Stimulated activated CD8-positive, alpha-beta memory T cell treated with anti-CD3 and anti-CD28 coated beads, Interleukin-7, amount 100 ng/mL, for 24 hours (primary cell): ENCODE measurements at places on chromosomes 7 and 10.

- DNase-seq = no peak
Observed at GRCh38 chr10:9501944-9502343, 1447.5 kb downstream of the GATA3 start.

GRCh38 chr7:36723951-36724664, at the start of gene AOAH:
AOAH (minus strand) TSS chr7:36724494; CDS start chr7:36724148, 346 bp downstream.
- DNase-seq = peak; percentile 47

DNA sequence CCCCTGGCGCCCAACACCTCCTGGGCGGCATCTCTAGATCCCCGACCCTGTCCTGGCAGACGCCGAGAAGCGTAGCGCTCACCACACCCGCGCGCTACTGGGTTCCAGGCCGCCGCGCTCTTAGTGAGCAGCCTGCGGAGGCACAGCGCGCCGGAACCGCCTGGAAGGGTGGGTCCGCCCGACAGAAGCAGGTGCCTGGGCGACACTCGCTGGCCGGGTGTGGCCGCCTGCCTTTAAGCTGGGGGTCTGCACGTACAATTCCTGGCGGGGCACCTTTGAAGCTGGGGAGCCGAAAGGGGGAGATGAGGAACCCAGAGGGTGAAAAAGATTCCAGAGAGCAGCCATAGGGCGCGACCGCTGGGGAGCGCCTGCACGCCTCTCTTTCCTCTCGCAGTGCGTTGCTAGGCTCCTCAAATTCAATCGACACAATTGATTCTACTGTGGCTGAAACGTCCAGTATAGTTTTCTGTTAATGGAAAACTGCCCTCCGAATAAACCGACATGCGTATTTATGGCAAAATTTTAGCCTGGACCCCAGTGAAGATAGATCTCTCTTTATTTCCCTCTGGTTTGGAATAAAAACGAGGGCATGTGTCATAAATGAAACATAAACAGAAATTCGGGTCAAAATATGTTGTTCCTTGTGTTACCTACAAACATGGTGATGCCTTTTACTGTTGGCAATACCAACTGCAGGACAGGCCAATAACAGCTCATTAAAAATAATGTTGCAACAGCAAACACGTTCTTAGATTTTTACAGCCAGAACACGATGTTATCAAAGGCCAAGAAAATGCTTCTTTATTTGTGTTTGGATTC, 4.6 kb downstream of the HMX3 start:
- no peak for DNase-seq

- DNase-seq = no peak
Observed at GRCh38 chr7:131326576-131326975, 1.1 kb upstream of the MKLN1 start.

DNA sequence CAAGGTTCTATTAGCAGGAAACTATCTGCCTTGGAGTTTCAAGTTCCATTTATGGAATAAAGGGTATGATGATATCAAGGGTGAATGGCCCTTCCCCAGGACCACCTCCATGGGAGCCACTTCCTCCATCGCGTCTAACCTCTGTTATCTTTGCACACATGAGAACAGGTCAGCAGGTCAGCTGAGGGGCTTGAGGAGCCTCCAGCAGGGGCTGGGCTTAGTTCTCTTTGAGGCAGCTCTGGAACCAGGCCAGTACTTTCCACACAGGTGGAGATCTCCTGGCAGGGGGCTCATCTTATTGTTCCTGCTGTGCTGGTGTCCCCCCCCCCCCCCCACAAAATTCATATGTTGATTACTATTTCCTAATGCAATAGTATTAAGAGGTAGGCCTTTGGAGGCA, 472.2 kb upstream of the ZMIZ1 start:
- no peak for DNase-seq

GRCh38 chr7:93375603-93376002, 143.4 kb downstream of the VPS50 start:
- no peak for DNase-seq

DNA sequence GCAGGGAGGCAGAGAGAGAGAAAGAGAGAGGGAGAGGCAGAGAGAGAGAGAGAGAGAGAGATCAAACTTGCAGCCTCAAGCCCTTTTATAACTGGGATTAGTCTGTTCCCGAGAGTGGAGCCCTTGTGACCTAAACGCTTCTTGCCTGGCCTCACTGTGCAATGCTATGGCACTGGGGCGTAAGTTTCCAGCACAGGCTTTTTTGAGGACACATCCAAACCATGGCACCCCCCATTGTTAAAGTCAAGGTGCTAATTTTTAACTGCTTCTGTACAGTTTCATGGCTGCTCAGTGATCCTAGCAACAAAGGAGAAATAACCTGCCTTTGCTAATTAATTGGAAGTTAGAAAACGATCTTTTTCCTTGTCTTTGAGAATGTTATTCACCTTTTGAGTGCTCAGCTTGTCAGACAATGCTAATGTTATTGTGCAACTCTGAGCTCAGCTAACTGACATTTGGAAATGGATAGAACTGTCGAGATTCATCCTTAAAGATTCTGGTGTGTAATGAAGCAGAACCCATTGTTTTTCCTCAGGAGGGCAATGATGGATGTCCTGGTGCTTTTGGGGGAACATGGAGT, 268.4 kb downstream of the GLRX3 start:
- no peak for DNase-seq

DNA sequence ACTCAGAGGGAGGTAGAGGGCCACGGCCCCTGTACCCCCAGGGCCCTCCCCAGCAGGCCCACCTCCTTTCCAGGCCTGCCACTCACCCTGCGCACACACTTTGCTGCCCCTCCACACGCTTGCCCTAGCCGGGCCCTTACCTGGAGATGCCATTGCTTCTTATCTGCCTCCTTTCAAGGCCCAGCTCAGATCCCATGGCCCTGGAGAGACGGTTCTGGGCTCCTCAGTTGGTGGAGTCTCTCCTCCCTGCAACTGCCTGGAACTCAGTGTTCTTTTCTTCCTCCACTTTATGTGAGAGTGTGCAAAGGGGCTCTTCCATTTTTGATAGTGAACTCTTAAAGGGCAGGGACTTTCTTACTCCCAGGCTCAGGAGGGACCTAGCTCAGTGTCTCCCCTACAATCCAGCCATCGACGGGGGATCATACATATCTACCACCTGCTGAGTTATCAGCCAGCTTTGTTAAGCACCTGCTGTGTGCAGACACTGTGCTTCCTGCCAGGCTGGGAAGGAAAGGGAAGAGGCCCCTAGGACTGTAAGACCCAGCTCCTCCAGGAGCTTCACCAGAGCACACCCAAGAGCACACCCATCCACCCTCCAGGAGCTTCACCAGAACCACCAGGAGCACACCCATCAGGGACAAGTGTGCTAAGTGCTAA, 89.3 kb upstream of the MACROH2A2 start:
- no peak for DNase-seq

- peak; percentile 33 for DNase-seq
Observed at GRCh38 chr10:104580774-104581675, 60.1 kb upstream of the SORCS3 start.

DNA sequence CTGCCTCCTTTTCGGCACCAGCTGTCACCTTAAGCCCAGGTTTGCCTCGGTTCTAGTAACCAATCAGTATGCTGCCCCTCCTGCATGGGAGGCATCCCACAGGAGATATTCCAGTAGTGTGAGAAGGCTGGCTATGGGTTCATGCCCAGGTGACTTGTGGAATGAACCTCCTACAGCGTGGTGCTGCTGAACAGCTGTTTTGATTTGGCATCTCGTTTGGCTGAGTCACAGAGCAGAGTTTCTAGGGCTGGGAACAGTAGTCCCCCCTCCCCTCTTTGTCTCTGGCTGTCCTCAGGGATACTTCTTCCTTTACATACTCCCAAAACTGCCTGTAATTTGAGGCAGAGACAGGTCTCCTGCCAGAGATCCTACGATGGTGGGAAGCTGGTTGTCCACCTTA, 16.1 kb downstream of the R3HCC1L start:
- no peak for DNase-seq

- no peak for DNase-seq
Observed at GRCh38 chr10:103241262-103242011, 4.2 kb upstream of the RPEL1 start.

- no peak for DNase-seq
Observed at GRCh38 chr10:62454687-62455397, 80.7 kb downstream of the ZNF365 start.

- no peak for DNase-seq
Observed at GRCh38 chr7:131562941-131563340, 6.5 kb upstream of the PODXL start.

DNA sequence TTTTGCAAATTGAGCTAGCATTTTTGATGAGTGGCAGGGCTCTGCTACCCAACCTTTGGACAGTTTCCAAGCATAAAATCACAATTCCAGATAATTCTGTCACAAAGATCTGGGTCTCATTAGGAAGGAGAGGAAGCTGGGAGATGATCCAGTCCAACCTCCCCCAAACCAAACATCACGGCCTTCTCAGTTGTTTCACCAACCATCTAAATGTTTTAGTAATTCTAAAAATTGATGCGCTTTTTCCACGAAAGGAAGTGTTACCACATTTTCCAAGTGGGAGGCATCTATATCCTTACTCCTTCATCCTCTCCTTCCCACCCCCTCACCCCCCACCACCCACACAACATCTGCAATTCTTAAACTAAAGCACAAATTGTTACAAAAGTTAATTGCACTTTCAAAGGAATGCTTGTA, 108.3 kb downstream of the EGFR start:
- no peak for DNase-seq

GRCh38 chr10:44801383-44802327, 109.5 kb upstream of the TMEM72 start:
- DNase-seq = no peak

DNA sequence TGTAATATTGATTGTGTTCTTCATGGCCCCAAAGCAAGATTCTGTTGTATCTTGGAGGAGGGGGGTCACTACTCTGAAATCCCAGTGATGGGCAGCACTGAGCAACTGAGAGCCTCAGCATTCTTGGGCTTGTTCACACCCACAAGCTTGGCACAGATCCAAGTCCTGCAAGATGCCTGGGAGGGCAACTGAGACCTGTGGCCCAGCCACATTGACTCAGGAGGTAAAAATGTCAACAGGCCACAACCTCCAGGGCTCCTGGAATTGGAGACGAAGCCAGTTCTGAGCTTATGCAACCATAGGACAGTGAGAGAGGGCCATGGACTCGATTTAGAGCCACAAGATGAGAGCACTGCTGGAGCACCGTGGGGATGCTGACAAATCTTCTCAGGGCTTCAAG, 3.1 kb upstream of the DOCK1 start:
- DNase-seq = no peak

DNA sequence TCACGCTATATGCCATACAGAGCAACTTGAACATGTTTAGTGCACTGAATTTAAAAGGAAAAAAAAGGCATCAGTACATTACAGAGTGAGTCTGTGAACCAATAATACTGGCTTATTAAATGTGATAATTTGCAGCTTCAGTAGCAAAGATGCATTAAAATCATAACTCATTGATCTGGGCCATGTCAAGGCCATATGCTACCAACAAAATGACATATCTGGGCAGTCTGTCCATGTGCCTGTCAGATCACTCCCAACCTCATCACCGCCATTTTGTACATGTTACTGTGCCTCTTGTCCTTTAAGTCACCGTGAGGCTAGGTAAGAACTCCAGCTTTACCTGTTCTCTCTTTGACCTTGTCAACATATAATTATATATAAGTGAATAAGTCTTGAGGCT, 307.4 kb upstream of the LRGUK start:
- no peak for DNase-seq

DNA sequence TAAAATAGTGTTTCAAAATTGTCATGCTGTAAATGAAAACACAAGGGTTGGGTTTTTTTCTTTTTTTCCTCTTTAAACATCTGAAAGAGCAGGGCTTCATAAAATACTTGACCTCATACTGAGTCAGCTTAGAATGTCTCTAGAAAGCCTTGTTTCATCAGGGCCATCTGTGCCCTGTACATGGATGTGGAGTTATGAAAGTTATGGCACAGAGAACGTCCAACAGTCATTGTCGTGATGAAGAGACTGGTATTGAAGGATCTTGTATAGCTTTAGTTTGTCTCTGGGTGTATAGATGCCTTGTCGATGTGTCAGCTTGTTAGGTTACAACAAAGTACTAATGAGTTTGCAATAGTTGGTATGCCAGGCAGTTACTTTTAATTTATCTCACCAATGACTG, 127.3 kb downstream of the FAM204A start:
- no peak for DNase-seq

DNA sequence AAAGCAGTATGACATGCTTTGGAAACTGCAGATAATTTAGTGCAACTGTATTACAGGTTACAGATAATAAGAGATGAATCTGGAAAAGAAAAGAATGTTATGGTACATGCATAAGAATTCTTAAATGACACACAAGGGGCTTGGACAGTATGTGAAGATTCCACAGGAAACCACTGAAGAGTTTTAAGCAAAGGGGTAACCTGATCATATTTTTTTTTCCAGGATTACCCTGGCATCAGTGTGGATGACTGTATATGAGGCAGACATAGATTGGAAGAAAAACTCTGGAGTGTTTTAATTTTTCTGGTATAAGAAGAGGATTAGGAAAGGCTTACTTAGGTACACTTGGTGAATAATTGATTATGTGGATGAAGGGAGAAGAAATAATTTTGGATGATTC, 8.1 kb downstream of the TFPI2 start:
- DNase-seq = no peak

GRCh38 chr10:12592967-12593366, 243.6 kb downstream of the CAMK1D start:
- DNase-seq = no peak
